A549 (cell line): ENCODE measurements at places on chromosomes 6 and 20. TPM values are rescaled to one million over a fixed set of nuclear protein-coding genes. Genes with fewer than 3 reads are reported as not detected.

The TRIM31 gene
- polyA plus RNA-seq, result 3.1 to 3.3 TPM (median 3.2 TPM) in 3 replicates

The PRPH2 gene
- polyA plus RNA-seq, result not detected in 3 replicates

The JPH2 gene
- polyA plus RNA-seq, result 2.6 to 3.4 TPM (median 3.3 TPM) in 3 replicates

The TSBP1 gene
- not detected in 3 replicates for polyA plus RNA-seq

The DUSP15 gene
- 0.70 to 1.3 TPM (median 0.96 TPM) in 3 replicates for polyA plus RNA-seq

The FRS3 gene
- polyA plus RNA-seq, result 1.7 to 2.0 TPM (median 2.0 TPM) in 3 replicates

The WFDC5 gene
- polyA plus RNA-seq, result not detected in 3 replicates

The FAM217A gene
- not detected in 3 replicates for polyA plus RNA-seq

The SIRPD gene
- polyA plus RNA-seq, result not detected in 3 replicates

The SLC17A2 gene
- not detected in 3 replicates for polyA plus RNA-seq

The TP53TG5 gene
- not detected in 3 replicates for polyA plus RNA-seq

The GLP1R gene
- polyA plus RNA-seq, result not detected in 3 replicates

The FILIP1 gene
- polyA plus RNA-seq, result 1.7 to 2.3 TPM (median 1.9 TPM) in 3 replicates

The RMND1 gene
- polyA plus RNA-seq, result 11.7 to 12.5 TPM (median 11.7 TPM) in 3 replicates

The EPPIN gene
- not detected in 3 replicates for polyA plus RNA-seq

The CD93 gene
- not detected in 3 replicates for polyA plus RNA-seq

The RAET1L gene
- polyA plus RNA-seq, result 0.18 to 0.22 TPM in 2 of 3 replicates, not detected in the other

The RAB32 gene
- polyA plus RNA-seq, result 30.1 to 34.2 TPM (median 31.0 TPM) in 3 replicates

The DHX35 gene
- polyA plus RNA-seq, result 7.7 to 8.1 TPM (median 7.8 TPM) in 3 replicates

The SLC35D3 gene
- not detected in 3 replicates for polyA plus RNA-seq

The ZC3H12D gene
- polyA plus RNA-seq, result 0.04 to 0.05 TPM (median 0.04 TPM) in 3 replicates

The SLC24A3 gene
- 0.03 to 0.04 TPM in 2 of 3 replicates, not detected in the other for polyA plus RNA-seq

The CTCFL gene
- 0.03 TPM in 2 of 3 replicates, not detected in the other for polyA plus RNA-seq

The GNMT gene
- 0.23 to 0.32 TPM (median 0.31 TPM) in 3 replicates for polyA plus RNA-seq

The PRKN gene
- polyA plus RNA-seq, result 0.07 to 0.39 TPM (median 0.33 TPM) in 3 replicates

The GJA1 gene
- 76.7 to 88.9 TPM (median 87.4 TPM) in 3 replicates for polyA plus RNA-seq

The LAMA4 gene
- polyA plus RNA-seq, result 3.1 to 3.7 TPM (median 3.7 TPM) in 3 replicates

The GPR63 gene
- 0.48 to 0.52 TPM (median 0.49 TPM) in 3 replicates for polyA plus RNA-seq

The TFAP2B gene
- not detected in 3 replicates for polyA plus RNA-seq

The TFEB gene
- 4.3 to 6.1 TPM (median 4.5 TPM) in 3 replicates for polyA plus RNA-seq

The LTA gene
- polyA plus RNA-seq, result 0.07 to 0.08 TPM in 2 of 3 replicates, not detected in the other

The DLK2 gene
- 2.2 to 2.6 TPM (median 2.5 TPM) in 3 replicates for polyA plus RNA-seq

The POU5F1 gene
- 2.7 to 3.5 TPM (median 2.8 TPM) in 3 replicates for polyA plus RNA-seq

The AARS2 gene
- 6.2 to 6.8 TPM (median 6.6 TPM) in 3 replicates for polyA plus RNA-seq

The TFAP2D gene
- polyA plus RNA-seq, result not detected in 3 replicates

The ABHD16B gene
- polyA plus RNA-seq, result not detected in 3 replicates

The NNAT gene
- not detected in 3 replicates for polyA plus RNA-seq

The RAET1G gene
- polyA plus RNA-seq, result 15.5 to 29.8 TPM (median 24.4 TPM) in 3 replicates

The TINAG gene
- 0.04 to 0.16 TPM in 2 of 3 replicates, not detected in the other for polyA plus RNA-seq

The PSMB8 gene
- 14.6 to 16.6 TPM (median 15.9 TPM) in 3 replicates for polyA plus RNA-seq
